Globus pallidus (tissue), 1 donor: ENCODE measurements at places on chromosomes 11 and 22.

GRCh38 chr11:72119198-72119597 is 6.7 kb upstream of the ANAPC15 start:
- DNase-seq: no peak

DNA sequence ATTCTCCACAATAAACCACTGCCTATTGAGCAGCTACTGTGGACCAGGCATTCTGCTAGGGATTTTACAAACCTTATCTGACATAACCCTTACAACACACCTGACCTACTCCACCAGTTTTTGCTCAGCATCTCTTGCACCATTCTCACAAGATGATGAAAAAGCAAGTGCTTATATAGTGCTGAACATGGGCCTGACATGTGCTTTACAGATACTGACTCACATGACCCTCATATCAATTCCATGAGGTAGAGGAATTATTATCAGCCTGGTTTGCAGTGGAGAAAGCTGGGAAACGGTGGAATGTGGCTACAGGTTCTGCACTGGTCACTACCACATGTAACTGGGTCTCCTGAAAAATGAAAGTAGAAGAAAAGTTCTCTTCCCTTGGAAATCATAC is 37.5 kb upstream of the PANX1 start:
- DNase-seq: no peak

GRCh38 chr11:86537541-86538222 is 134.7 kb downstream of the ME3 start:
- no peak for DNase-seq

GRCh38 chr11:63505857-63506528 is at the start of gene LGALS12:
LGALS12 (plus strand) TSS chr11:63506084; CDS start chr11:63506459, 375 bp downstream.
- no peak for DNase-seq

GRCh38 chr11:706957-707816 is 1.2 kb downstream of the EPS8L2 start:
- DNase-seq: no peak

- no peak for DNase-seq
These were observed 2.3 kb downstream of the PRSS23 start for GRCh38 chr11:86802601-86803051.

DNA sequence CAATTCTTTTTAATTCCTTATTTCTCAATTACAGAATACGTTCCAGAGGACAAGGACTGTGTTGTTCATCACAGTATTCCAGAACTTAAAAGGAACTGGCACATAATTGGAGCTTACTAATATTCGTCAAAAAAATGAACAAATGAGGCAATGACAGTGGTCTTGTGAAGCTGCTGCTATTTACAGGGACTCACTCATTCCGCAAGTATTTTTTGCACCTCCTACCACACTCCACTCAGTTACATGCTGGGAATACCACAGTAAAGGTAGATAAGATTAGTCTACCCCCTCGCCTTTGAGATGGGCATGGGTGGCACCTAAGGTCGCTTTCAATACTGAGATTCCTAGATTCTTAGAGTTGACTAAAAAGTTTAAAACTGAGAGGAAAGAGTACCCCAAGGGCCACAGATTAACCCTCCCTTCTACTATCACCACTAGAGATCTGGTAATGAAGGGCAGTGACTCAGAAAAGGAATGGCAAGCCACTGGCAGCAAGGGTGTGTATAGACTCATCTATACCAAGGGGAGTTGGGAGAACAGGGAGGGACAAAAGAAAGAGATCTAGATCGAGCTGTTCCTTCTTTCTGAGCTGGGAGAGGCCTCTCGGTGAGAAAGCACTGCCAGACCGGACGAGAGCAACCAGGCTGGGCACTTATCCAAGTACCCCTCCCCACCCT is 85.0 kb downstream of the RPL27A start:
- no peak for DNase-seq

- no peak for DNase-seq
These were observed 29.8 kb downstream of the BID start for GRCh38 chr22:17744430-17744829.

DNA sequence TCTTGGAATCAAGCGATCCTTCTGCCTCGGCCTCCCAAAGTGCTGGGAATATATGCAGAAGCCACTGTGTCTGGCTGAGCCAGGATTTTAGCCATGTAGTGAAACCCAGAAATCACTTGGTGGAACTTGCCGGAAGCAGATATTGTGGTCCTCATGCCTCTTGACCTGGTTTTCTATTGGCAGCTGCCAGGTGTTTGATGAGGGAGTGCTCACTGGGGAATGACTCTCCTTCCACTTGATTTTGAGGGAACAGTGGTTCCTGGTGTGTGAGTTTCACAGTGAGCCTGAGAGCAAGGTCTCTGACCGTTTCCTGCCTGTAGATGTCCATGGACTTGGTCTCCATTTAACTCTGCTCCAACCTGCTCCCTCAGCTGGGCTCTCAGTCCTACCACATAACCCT is 34.7 kb upstream of the ELF5 start:
- DNase-seq: no peak

- DNase-seq: no peak
These were observed 16.6 kb downstream of the MED15 start for GRCh38 chr22:20524004-20524481.

GRCh38 chr11:45097721-45098493 is 48.5 kb upstream of the PRDM11 start:
- DNase-seq: no peak

GRCh38 chr11:66892911-66893310 is 36.0 kb downstream of the LRFN4 start:
- DNase-seq: no peak

- no peak for DNase-seq
These were observed 776.4 kb downstream of the OPCML start for GRCh38 chr11:132755934-132756333.

- peak; percentile 95 for DNase-seq
These were observed 113.8 kb downstream of the RBFOX2 start for GRCh38 chr22:35914665-35915476.

GRCh38 chr11:118435290-118435892 is 901 bp upstream of the KMT2A start:
- DNase-seq: peak; percentile 60

- DNase-seq: peak; percentile 18
These were observed 5.8 kb downstream of the SLC22A9 start for GRCh38 chr11:63375434-63375833.

GRCh38 chr11:131199015-131199280 is 171.5 kb upstream of the NTM start:
- no peak for DNase-seq

GRCh38 chr11:86415026-86415425 is 40.3 kb downstream of the CCDC81 start:
- DNase-seq: no peak

DNA sequence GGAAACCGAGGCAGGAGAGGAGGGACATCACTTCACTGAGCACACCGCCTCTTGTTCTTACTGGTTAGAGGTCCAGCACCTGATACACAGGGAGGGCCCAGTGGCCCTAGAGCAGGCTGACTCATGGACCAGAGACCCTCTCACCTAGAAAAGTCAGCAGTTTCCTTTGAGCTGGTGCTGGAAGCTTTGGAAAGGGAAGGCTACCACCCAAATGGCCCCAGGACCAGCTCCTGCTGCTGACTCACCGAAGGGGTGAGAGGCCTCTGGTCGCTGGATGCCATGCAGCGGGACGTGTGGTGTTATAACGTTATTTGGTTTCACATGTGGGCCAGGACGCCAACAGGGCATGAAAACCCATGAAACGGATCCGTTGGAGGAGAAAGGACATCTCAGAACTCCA is 3.8 kb downstream of the NADSYN1 start:
- DNase-seq: no peak

- no peak for DNase-seq
These were observed 51.5 kb upstream of the ZBED5 start for GRCh38 chr11:10909141-10909883.

DNA sequence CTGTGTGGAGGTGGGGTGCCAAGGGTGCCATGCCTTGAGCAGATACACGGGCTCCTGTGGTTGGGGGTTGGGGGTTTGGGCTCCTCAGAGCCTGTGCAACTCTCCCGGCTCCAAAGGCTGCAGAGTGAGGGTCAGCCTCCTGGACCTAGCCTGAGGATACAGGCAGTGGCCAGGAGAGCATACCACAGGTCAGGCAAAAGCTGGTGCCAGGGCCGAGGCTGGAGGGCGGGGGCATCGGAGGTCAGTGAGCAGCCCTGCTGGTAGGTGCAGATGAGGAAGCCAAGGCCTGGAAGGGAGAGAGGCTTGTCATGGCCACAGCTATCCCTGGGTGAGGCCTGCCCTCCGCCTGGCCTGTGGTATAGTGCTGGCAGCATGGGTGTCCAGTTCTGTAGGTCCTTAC is 25.6 kb upstream of the DGCR8 start:
- DNase-seq: no peak

DNA sequence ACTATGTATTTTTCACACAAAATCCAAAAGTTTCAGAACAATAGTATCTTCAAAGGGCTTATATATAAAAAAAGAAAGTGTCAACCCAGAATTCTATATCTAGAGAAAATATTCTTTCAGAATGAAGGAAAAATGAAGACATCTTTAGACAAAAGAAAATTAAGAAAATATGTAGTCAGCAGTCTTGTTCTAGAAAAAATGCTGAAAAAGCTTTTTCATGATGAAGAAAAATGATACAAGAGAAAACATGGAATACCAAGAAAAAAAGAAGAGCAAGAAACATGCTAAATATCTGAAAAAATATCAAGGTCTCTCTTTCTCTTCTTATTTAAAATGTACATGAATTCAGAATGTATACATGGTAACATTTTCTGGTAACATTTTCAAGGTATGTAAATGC is 816.8 kb upstream of the FAT3 start:
- DNase-seq: no peak

- DNase-seq: no peak
These were observed 347.0 kb upstream of the SYN3 start for GRCh38 chr22:33405194-33405593.

GRCh38 chr11:17489751-17490150 is 13.1 kb upstream of the ABCC8 start:
- no peak for DNase-seq

DNA sequence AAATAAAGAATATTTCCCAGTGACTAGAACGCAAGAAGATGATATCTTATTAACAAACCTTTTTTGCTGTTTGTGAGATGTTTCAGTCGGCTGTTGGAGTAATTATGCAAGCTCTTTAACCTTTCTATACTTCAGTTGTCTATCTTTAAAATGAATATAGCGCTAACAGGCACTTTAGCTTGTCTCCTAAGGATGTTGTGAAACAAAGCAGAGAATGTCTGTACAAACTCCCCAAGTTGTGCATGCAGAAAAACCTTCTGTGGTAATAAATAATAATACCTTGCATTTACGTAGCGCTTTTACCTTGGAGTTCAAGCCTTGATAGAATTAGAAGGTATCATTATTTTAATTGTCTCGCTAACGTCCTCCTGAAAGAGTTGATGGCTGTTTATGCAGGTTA is 1.9 kb upstream of the KDM2A start:
- DNase-seq: no peak

- DNase-seq: no peak
These were observed 33.2 kb upstream of the CRYBB3 start for GRCh38 chr22:25166266-25167040.

DNA sequence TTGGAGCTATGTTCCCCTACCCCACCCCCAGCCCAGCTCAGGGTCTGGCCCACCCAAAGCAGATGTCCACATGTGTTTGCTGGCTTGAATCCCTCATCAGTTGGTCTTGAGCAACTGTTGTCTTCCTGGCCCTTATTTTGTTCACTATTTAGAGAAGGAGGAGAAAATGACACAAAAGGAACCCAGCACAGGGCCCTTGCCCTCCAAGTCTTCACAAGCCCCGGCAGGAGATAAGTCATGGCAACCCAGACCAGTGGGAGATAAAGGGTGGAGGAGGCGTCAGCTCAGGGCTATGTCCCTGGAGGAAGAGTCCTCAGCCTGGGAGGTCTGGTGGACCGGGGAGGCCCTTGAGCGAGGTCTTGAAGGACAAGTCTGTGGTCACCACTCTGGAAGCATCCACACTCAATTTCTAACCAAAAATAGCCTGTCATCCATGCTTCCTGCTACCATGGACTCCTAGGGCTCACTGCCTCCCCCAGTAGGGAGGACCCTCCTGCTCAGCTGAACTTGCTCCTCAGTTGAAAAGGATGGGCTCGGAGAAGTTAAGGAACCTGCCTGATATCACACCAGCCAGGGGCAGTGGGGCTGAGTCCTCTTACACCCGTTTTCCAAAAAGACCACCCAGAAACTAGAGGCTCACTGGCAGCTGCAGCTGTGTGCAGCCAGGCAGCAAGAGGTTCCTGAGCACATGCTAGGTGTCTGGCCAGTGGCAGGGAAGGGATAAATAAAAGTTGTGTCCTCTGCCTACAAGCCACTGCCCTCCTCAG is 1.8 kb upstream of the RAB3IL1 start:
- no peak for DNase-seq

GRCh38 chr11:35717043-35717442 is 54.5 kb downstream of the TRIM44 start:
- DNase-seq: no peak

GRCh38 chr11:95057959-95058358 is 8.7 kb downstream of the KDM4F start:
- no peak for DNase-seq

DNA sequence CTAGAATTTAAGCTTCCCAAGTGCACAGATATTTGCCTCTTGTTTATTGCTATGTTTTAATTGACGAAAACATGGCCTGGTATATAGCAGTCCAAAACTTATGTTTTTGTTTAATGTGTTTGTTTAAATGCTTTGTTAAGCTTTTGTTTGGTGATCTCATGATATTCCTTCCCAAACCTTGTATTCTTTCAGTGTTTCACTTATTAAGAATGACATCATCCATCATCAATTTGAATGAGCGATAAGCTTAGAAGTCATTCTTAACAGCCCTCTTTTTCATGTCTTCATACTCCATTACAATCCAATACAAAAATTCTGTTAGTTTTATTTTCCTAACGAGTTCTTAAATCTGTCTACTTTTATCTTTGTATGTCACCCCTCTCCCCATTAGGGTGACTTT is 206.0 kb downstream of the DYNC2H1 start:
- DNase-seq: no peak

DNA sequence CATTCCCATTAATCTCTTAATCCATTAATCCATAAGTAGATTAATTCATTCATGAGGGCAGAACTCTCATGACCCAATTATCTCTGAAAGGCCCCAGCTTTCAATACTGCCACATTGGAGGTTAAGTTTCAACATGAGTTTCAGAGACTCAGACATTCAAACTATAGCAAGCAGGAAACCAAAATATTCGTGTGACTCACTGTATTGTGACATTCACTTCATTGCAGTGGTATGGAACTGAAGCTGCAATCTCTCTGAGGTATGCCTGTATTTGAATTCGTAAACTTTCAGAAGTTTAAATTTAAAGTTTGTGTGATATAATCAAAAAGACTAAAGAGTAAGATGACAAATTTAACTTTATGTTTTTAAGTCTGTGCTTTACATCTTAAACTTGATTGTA is 2.9 kb upstream of the OR52J3 start:
- no peak for DNase-seq

DNA sequence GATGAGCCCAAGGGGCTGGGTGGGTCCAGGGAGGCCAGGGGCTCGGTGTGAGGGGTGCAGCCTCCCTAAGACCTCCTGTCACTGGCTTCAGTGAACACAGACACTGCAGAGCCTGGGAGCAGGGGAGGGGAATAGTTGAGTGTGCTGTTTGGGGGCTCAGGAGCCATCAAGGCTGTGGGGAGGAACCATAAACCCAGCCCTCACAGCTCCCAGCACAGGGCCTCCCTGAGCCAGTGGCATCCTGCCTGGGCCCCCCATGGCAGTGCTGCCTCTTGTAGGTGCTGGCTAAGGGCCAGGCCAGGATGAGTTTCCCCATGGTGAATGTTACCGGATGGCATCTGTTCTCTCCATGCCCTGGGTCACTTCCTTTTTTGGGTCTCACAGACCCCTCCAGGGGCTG is 25.5 kb downstream of the KCNJ5 start:
- no peak for DNase-seq

- DNase-seq: peak; percentile 43
These were observed 555.8 kb downstream of the BUD13 start for GRCh38 chr11:116217006-116217405.
